ENCODE measurements at places on chromosomes 5 and 9. TPM values are rescaled to one million over a fixed set of nuclear protein-coding genes. Genes with fewer than 3 reads are reported as not detected.

- no peak for DNase-seq
Measured at GRCh38 chr5:78591138-78591612, 57.4 kb downstream of the LHFPL2 start.

DNA sequence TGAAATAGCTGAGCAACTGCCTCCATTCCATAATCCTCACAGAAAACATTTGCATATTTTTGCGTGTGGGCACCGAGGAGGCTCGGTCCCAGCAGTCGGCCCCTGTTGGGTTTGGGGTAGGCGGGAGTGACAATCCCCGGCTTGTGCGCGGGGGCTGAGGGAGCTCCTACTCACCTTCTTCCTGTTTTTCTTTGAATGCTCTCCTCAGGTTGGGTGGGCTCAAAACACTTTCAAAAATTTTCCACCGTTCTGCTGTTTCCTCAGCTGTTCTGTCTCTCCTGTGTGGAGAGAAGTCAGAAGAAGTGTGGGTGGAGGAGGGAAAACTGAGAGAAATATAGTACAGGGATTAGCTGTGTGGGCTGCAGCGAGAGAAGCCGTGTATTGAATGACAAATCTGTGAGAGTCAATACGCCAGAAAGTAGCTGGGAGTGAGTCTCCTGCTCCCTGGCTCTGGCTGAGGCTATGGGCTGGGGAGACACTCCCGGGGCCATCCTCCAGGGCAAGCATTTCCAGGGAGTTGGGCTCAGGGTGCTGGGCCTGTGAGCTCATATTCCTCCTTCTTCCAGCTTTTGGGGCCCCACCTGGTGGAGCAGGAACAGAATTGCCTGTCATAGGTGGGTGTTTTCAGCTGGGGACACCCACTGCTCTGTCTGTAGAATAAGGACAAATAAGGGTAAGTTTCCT lies 84.7 kb downstream of the CMYA5 start:
- DNase-seq = no peak

GRCh38 chr5:139710319-139711066 lies 62.3 kb downstream of the CXXC5 start:
- DNase-seq = no peak

DNA sequence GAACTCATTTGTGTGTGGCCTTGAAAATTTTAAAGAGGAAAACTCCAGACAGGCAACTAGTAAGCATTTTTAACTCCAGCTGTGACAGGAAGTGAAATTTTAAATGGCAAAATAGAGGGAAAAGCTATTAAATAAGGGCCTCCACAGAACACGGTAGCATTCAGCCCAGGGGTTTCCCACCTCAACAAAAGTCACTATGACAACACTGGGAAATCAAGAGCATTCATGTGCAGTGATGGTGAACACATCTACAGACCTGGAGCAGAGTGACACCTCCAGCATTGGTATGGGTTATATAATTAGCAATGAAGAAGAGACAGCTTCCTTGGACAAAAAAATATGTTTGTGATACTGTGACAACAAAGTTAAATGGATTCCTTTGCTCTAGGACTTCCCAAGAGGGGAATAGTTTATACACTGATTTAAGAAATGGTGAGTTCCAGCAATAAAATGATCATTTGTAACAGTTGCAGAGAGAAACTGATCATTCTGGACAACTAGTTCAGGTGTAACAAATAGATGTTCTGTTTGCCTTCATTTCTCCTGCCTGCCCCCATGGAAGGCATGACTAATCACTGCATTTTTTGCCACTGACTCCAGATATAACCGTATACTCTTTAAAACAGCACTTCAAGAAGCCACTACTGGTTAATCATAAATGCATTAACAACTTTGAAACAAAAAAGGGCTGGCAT lies 93.3 kb upstream of the SLC44A1 start:
- DNase-seq = no peak

DNA sequence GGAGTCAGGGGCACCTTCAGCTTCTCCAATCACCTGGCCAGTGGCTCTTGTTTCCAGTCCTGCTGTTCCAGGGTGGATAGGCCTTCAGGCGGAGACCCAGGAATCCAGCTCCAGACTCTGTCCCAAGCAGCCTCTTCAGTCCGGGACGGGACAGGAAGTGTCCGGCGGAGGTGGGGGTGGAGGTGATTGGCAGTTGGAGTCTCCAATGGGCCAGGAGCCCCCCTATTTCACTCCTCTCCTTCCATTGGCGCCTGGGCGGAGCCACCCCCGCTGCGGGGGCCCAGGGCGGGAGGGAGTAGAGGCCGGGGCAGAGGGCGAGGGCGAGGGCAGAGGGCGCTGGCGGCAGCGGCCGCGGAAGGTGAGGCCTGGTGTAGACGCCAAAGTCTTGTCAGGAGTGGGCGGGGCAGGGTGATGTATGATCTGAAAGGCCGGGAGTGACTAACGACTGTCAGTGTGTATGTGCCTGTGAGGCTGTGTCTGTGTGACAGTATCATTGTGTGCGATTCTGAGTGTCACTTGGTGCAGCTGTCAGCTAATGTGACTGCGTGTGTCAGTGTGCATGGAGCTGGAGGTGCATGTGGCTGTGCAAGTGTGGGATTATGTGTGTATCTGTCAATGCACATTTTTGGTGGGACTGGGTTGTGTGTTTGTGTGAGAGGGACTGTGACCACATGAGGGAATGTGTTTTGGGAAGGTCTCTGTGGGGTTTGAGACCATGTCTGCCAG lies at the start of gene IL11RA:
IL11RA (plus strand) TSS at position 310 of the 726 bp plus-strand sequence. CDS start 3,033 bp downstream, outside the sequence.
- DNase-seq = no peak

GRCh38 chr9:124220946-124221451 lies 36.8 kb upstream of the NEK6 start:
- DNase-seq = no peak

DNA sequence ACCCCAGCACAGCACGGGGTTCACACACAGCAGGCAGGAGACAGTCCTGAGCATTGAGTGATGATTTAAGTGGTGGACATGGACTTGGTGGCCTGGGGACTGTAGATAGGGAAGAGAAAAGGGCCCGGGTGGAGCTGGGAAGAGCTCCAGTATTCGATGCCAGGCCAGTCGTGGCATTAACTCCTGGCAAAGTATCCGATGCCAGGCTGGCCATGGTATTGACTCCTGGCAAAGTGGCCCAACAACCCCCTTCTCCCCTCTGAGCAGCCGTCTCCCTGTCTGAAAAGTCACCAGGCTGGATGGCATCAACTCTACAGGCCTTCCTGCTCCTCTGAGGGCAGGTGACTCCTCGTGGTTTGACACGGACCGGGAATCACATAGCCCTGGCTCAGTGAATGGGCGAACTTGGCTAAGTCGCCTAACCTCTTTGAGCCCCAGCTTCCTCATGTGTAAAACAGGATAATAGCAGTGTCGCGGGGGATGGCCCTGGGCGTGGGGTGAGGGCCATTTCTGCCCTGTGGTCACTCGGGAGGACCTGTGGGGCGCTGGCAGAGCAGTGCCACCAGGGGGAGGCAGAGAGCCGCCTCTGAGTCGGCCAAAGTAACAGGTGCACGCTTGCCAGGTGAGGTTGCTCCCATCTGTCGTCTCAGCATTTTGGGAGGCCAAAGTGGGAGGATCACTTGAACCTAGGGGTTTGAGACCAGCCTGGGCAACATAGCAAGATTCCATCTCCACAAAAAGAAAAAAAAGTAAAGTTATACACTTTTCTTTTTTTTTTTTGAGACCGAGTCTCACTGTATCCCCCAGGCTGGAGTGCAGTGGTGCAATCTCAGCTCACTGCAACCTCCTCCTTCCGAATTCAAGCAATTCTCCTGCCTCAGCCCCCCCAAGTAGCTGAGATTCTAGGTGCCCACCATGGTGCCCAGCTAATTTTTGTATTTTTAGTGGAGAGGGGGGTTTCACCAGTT lies 5.7 kb upstream of the SEC16A start:
- DNase-seq = no peak

DNA sequence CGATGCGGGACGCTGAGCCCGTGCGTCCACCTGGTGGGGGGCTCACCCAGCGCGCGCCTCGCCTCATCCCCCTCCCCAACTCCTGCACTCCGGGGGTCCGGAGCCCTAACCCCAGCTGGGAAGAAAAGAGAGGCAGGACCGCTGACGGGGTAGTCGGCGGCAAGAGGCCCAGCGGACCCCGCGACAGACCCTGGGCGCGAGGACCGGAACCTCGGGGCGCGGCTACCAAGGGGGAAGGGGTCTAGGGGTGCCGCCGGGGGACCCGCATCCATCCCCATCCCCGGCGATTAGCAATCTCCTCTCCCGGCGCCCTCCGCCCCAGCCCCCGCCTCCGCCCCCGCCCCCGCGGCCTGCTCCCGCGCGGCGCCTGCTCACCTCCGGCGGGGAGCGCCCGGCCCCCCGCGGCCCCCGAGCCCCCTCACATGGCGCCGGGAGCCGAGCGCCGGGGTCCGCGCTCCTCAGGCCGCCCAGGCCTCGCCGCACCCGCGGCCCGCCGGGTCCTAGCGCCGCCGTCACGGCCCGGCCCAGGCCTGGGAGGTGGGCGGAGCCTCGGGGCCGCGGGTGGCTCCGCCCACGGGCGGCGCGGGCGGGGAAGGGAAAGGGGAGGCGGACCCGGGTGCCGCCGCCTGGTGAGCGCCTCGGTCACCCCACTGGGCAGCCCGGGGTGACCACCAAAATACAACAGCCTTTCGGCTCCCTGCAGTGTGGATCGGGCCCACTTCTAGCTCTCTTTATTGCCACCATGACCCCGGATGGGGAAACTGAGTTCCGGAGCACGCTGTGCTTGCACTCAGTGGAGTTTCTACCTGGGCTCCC lies at the start of gene ST6GALNAC6:
ST6GALNAC6 (minus strand) TSS at position 476 of the 816 bp plus-strand sequence. CDS start 1,622 bp downstream, outside the sequence.
- DNase-seq = no peak

DNA sequence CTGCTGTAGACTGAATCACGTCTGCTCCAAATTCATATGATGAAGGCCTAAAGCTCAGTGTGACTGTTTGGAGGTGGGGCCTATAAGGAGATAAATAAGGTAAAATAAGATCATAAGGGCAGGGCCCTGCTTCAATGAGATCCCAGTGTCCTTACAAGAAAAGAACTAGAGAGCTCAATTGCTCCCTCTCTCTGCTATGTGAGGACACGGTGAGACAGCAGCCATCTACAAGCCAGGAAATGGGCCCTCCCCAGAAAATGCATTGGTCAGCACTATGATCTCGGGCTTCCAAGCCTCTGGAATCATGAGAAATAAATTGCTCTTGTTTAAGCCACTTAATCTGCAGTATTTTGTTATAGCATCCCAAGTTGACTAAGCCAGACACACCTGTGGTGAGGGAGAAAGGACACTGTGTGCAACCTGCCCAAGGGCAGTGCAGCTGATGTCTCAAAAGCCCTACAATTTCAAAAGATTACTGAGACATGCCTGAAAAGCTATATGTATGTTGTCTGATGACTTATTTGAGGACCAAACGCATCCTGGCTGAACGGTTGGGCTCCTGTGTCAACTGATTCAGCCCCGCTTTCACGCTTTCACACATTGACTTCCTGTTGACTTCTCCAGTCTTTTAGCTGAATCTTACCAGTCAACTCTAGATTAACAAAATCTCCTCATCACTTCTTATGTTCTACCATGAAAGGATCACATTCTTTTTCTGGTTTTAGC lies 13.2 kb downstream of the GZMK start:
- DNase-seq = no peak

- no peak for DNase-seq
Measured at GRCh38 chr9:135563039-135563476, 1.5 kb downstream of the PAEP start.

GRCh38 chr5:176450077-176450476 lies 1.9 kb downstream of the FAF2 start:
- no peak for DNase-seq

- no peak for DNase-seq
Measured at GRCh38 chr5:61704289-61704688, 372.2 kb downstream of the ZSWIM6 start.

- DNase-seq = no peak
Measured at GRCh38 chr5:125012727-125013451, 266.4 kb upstream of the ZNF608 start.

DNA sequence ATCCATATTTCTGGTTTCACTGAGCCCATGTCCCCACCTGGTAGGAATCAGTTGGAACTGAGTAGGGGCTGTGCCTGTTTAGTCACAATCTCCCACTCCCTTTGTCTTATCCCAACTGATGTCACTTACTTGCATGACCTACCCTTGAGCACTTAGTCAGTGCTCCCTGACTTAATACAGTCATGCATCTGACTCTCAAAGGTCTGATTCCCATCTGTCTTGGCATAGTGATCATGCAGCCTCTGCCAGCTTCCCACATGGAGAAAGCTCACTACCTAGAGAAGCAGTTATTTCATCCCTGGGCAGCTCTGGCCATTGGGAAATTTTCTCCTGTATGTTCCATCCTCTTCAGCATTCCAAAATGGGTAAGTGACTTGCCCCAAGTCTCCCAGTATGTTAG lies 24.8 kb downstream of the ABLIM3 start:
- DNase-seq = no peak

DNA sequence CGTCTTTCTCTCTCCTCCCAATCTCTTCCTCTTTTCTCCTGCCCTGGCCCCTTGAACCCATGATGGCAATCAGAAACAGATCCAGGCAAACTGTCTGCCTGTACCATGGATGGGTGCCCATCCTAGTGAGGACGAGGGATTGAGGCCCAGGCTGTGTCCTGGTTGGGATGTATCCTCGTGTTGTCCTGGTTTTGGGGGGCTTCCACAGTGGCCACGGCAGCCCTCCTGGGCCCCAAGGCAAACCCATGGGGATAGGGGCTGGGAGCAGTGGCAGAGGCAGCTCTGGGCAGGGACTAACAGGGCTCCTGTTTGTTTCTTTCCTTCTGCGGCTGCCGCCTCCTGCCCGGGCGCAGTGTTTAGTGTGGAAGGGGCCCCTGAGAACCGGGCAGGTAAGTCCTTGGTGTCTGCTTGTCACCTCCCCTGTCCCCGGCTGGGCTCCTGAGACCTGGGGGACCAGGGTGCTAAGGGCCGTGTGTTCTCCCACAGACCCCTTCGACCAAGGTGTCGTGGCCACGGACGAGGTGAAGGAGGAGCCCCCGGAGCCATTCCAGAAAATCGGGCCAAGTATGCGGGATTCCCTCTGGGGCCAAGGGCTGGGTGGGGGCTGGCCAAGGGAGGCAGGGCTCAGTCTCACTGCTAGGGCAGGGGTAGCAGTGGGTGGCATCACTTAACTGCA lies 70.0 kb downstream of the AMBP start:
- DNase-seq = no peak

DNA sequence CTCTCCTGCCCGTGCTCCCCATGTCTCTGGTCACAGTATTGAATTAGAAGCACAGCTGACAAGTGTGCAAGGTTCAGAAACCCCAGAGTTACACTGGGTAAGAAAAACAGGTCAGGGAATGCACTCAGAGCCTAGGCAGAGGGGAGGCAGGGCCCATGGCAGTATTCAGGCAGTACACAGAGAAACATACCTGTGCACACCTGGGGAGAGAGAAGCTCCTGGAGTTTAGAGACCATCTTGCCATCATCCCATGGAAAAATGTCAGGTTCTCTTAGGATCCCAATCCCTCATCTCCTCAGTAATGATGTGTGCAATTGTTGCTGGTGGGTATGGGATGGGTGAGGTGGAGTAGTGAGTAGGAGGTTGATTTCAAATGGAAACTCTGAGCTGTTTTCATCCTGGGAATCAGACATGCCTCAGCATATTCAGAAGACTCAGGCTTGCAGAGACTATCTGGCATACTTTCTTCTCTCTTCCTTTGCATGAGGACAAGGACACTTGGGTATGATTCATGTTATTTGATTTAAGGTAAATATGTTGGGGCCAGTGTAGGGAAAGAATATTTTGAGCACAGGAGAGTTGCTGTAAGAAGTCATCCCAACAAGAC lies 228.5 kb downstream of the ESM1 start:
- no peak for DNase-seq

Gene TMEFF1
- total RNA-seq = 2.0 TPM

Gene LCN6
- not detected for total RNA-seq

Gene PCDHA13
- 0.74 TPM for total RNA-seq

Gene FGF10
- 21.2 TPM for total RNA-seq

Gene IFNK
- total RNA-seq = not detected

Gene SMIM33
- total RNA-seq = not detected

Gene GRXCR2
- not detected for total RNA-seq

Gene RANBP6
- total RNA-seq = 36.5 TPM

Data from urinary bladder (tissue), 4 donors.